NCI-H1092 (cell line): ENCODE measurements at places on chromosomes 13 and 19.

- DNase-seq: no peak
Measured at GRCh38 chr19:18683958-18684641, 620 bp downstream of the CRTC1 start.

- DNase-seq: no peak
Measured at GRCh38 chr13:112200200-112200599, 133.3 kb downstream of the SOX1 start.

GRCh38 chr13:112754281-112755025, 64.6 kb downstream of the ATP11A start:
- DNase-seq: no peak

- DNase-seq: no peak
Measured at GRCh38 chr13:73521290-73521624, 462.5 kb downstream of the KLF5 start.

DNA sequence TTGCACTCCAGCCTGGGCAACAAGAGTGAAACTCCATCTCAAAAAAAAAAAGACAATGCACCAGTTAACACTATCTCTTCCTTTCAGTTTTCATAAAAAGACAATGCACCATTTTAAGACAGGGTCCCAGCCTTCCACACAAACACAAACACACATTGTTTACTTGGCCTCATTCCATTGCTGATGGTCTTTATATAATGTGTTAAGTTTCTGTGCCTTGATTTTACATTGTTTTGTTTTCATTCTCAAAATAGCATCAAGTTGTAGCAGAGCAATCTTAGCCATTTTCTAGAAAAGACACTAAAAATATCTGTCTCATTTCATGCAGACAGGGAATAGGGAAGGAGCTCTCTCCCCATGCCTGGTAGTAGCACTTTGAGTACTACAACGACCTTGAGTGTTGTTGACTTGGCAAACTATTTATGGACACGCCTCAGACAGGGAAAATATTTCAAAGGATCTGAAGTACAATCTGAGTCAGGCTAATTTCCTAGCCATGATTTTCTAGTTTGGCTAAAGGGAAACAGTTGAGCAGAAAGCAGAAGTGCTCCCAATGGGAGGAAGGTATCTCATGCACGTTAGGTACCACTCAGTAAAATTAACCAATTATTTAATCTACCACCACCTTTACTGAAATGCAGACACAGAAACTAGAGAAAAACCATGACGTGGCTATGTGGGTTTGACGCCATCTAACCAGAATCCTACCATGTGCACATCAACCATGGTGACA, 120.6 kb downstream of the ABCC4 start:
- no peak for DNase-seq

DNA sequence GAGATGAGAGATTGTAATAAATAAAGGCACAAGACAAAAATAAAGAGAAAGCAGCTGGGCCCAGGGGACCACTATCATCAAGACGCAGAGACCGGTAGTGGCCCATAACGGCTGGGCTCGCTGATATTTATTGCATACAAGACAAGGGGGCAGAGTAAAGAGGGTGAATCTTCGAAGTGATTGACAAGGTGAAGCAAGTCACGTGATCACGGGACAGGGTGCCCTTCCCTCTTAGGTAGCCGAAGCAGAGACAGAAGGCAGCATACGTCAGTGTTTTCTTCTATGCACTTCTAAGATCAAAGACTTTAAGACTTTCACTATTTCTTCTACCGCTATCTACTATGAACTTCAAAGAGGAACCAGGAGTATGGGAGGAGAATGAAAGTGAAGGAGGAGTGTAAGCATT, 4.6 kb upstream of the PRKCG start:
- no peak for DNase-seq

GRCh38 chr13:89057862-89058261, 1386.7 kb downstream of the SLITRK5 start:
- DNase-seq: no peak

GRCh38 chr19:6952956-6953355, 65.6 kb downstream of the ADGRE1 start:
- DNase-seq: no peak

DNA sequence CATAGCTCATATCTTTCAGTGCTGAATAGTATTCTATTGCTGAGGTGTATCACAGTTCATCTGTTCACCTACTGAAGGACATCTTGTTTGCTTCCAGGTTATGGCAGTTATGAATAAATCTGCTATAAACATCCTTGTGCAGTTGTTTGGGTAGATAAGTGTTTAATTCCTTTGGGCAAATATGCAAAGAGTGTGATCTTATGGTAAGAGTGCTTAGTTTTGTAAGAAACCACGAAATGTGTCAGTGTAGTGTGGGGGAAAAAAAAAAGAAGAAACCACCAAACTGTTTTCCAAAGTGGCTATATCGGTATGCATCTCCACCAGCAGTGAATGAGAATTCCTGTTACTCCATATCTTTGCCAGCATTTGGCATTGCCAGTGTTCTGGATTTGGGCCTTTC, 93.3 kb downstream of the PIBF1 start:
- DNase-seq: no peak
